Pons (tissue), 1 donor: ENCODE measurements at places on chromosomes 2 and 18.
A peak's percentile ranks its signal among the peaks of the same experiment; 100 is the strongest.

DNA sequence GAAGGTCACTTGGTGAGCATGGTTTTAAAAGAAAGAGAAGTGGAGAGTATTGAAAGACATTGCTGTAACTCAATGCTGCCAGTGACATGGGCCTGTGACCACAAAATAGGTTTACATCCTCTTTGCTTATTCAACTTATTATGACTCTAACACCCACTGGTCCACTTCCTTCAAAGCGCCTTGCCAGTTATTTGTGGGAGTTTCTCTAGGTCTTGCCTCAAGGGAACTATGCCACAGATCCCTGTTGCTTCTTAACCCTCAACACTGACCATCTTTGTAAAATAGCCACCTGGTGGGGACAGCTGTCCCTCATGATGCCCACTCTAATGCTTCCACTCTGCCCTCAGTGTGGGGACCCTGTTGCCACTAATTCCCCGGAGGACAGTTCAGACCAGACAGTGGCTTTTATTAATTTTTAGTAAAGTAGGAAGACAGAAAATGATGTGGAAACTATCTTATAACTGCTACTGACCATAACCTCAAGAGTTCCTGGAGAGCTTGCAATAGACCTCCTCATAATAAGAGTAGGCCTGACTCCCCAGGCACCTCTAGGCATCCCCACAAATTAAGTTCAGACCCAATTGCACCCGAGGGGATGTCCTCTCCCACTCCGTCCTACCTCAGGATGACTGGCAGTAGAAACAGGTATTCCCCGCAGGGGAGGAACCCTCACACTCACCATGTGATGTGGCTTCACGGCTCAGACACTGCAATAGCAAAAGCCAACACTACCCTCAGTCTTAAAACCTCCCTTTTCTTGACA is 31.3 kb upstream of the SLC25A52 start:
- peak; percentile 12 for DNase-seq

- no peak for DNase-seq
Observed at GRCh38 chr2:96546797-96547196, 10.2 kb downstream of the ARID5A start.

DNA sequence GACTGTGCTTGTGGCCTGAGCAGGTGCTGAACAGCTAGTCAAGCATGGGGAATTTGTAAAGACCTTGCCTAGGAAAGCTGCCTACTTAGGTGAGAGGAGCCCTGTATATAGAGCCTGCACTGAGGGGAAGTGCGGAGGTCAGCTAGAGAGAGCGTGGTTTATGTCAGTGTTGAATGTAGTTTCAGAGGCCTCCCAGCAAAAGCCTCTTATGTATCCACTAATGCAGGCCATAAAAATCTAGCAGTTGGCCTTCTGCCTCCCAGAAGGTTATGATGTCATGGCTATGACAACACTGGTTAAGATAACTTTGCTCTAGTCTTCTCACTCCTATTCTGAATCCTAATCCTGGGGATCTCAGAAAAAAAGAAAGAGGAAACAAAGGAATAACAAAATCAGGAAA is 88.9 kb downstream of the ASXL3 start:
- DNase-seq = no peak

GRCh38 chr2:86290596-86291327 is 46.7 kb downstream of the REEP1 start:
- DNase-seq = no peak

DNA sequence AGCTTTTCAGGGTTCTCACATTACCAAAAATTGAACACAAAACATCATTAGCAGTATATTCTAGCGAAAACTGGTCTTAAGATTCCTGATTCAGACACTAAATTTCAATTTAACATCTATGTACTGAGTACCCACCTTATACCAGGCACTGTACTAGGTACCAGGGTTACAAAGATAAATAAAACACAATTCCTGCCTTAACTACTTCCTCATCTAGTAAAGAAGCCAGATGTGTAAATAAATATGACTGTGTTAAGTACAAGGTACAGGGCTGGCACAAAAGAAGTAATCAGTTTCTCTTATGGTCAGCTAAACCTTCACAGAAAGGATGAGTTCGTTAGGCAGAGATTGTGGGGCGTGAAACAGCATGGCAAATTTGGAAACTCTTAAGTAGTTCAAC is 6.1 kb downstream of the FARSB start:
- no peak for DNase-seq

GRCh38 chr2:238015705-238016104 is 45.1 kb upstream of the SCLY start:
- DNase-seq = no peak

- DNase-seq = no peak
Observed at GRCh38 chr2:220509096-220509757, 881.8 kb downstream of the SLC4A3 start.

DNA sequence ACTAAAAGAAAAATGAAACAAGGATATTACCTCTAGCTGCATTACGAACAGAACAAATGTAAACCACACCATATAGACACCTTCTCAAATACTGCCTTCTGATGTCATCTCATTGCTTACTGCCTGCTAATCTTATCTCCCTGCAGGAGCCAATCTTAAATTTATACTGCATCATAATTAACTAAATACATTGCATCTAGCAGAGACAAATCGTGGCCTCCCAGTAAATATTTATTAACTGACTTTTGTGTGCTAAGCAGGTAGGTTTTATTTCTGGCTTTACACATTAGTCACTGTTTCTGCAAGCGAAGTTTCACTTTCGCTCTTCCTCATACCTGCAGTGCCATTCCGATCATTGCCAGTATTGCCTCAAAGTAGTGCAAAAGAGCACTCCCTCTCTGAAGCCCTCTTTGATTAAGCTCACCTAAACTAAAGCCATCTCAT is 67.5 kb downstream of the SPATS2L start:
- no peak for DNase-seq

GRCh38 chr2:196333397-196333796 is 162.0 kb upstream of the STK17B start:
- no peak for DNase-seq

GRCh38 chr2:151189125-151189524 is 72.5 kb downstream of the RBM43 start:
- DNase-seq = no peak

- DNase-seq = no peak
Observed at GRCh38 chr2:54963476-54963875, 86.8 kb downstream of the RTN4 start.

DNA sequence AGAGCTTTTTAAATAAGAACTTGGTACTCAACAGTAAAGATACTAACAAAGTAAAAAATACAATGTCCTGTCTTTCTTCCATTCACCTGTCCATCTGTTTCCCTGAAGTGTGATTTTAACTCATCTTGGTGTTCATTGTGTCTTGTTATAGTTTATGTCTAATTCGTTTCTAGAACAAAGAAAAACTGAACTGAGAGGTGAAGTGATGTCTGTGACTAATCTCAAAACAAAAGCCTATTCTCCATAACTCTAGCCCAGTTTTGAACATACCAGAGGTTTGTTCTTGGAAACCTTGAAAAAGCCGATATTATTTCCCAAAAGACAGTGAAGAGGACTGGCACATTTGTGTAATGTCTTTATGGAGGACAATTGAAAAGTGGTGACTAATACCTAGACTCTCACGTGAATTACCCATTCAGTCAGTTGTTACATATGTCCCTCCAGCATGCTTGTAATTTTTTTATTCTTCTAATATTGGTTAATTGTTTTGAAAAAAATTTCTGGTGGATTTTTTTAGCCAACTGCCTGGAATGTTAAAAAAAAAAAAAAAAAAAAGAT is 725.8 kb downstream of the SATB2 start:
- DNase-seq = no peak

DNA sequence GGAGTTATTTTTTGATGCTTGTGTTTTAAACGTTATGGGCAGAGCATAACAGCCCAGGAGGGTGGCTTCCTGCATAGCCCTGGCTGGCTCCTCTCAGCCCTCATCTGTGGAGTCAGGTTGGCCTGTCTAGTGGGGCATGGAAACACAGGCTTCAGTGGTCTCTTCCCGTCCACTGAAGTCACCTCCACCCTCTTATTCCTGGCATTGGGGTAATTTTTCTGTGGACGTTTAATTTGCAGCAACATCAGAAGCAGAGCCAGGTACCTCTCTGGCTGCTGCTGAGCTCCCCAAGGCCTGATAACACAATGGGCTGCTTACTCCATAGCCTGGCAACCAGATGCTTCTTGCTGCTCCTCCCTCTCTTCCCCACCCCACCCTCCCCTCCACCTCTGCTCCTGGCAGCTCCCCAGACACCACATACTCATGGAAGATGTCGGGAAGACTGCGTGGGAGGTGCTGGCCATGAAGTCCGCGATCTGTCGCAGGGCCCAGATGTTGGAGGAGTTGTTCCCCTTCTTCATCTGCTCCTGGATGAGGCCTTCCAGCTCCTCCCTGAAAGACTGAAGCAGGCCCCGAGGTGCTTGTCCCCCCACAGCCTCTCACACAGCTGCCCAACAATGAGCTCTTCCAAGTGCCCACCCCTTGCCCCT is 64.0 kb downstream of the ADD2 start:
- DNase-seq = no peak

GRCh38 chr2:26080356-26080755 is 46.5 kb downstream of the RAB10 start:
- DNase-seq = no peak

GRCh38 chr2:227163998-227164762 is at the start of the genes COL4A3 and COL4A4:
TSS of gene COL4A3 (plus strand) at chr2:227164624. CDS start at chr2:227164727, 103 bp downstream.
TSS of gene COL4A4 (minus strand) at chr2:227164205. CDS start at chr2:227147483, 16,722 bp downstream.
- DNase-seq = no peak

DNA sequence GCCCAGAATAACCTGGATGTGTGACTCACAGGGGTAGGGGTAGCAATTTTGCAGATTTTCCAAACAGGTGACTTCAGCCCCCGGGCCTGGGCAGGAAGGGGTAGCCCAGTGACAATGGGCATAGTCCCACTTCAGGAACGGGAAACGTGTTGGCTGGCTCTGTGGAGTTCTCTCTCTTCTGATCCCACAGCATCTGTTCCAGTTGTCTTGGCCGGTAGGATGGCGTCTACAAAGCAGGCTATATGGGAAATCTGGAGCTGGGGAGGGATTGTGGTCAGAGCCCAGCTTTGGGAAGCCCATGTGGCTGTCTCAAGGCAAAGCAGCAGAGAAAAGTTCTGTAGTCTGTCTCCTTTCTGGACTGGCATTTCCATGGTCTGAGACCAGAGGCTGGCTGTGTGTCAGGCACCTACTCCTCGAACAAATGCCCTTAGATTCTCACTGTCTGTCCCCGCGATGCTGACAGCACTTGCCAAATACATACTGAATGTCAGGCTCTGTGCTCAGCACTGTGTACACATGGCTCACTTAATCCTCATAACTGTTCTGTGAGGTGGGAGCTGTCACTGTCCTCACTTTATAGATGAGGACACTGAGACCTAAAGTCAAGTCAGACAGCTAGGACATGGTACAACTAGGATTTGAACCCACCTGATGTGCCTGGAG is 17.9 kb upstream of the TMEM214 start:
- peak; percentile 79 for DNase-seq

DNA sequence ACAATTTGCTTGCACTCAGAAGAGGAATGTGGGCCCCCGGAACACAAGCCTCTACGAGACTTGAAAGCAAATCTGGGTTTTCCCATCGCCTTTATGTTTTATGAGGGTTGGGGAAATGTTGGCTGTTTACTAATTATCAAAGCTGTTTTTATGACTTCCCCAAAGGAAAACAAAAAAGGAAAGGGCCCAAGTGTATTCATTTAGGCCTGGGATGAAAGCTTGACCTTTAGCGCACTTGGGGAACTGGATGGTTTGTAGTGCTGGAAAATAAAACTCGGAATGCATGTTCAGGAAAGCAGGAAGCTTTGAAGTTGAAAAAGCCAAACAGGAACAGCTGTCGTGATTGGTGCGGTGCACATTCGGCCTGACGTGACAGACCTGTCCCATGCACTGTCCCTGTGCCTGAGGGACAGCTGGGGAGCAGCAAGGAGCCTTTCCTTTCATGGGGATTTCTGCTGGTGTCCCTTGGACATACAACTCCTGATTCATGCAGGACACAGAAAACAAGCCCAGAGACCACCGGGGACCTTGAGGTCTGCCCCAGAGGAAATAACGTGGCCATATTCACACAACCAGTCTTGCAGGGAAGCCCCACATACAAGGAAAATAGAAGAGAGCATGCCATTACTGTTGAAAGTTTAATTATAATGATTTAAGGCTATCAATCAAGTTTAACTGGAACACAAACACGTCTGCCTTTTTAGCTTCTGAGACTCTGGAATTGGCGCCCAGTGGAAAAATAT is 169.7 kb upstream of the APCDD1 start:
- no peak for DNase-seq

DNA sequence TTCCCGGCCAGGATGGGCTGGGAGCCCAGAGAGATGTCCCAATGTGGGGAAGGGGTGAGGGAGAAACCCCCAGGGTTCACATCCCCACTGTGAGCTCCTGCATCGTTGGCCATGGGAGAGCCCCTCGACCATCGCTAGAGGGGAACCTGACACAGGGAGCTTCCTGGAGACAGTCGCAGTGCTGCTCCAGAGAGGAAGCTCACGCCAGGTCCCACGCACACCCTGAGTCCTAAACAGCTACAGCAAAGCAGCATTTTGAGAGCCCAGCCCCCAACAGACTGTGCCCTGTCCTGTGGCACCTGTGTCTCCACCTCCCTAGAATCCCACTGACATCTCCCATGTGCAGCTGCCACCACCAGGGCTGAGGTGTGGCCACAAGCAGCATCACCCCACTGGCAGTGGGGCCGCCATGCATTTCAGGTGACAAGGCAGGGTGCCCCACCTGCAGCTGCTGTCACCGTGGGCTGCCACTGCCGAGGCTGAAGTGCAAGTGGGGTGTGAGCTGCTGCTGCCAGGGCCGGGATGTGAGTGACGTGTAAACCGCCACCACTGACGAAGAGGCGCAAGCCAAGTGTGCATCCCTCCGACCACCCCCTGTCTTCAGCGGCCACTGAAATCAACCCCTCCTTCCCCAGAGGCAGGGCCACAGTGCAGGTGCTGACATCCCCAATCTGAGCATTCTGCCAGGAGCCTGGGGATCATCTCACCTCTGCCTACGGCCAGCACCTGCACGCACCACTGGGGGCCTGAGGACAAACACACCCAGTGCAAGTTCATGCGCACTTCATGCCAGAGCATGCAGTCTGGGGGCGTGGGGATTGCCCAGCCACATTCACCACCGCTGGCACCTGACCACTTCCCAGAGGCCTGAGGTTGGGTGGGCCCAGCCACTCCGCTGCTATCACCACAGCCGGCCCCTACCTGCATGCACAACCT is 467.7 kb upstream of the SALL3 start:
- no peak for DNase-seq

GRCh38 chr18:72965616-72966015 is 97.8 kb upstream of the NETO1 start:
- DNase-seq = no peak

DNA sequence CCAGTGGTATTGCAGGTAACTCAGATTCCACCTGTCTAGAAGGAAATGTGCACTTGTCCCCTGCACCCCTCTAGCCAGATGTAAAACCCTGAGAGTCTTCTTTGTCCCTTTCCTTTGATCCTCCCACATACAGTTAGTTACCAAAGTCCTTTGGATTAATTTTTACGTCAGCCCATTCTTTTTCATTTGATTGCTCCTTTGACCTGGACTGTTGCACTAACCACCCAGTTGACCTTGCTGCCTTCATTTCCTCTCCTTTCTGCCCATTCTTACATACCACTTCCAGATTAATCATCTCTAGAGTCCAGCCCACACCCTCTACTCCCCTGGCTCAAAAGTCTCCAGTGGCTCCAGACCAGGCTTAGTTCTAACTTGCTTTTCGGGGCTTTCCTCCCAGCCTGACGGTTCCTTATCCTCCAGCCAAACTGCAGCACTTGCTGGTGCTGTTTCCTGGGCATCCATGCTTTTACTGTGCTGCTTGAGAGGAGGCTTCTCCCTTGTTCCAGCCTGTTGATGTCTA is 99.3 kb downstream of the SPTBN1 start:
- DNase-seq = no peak

GRCh38 chr2:233093166-233093448 is 33.0 kb downstream of the INPP5D start:
- DNase-seq = no peak

- DNase-seq = no peak
Observed at GRCh38 chr2:105143094-105143466, 98.5 kb upstream of the GPR45 start.
